ENCODE measurements at places on chromosomes 4 and X. TPM values are rescaled to one million over a fixed set of nuclear protein-coding genes. Genes with fewer than 3 reads are reported as not detected.

DNA sequence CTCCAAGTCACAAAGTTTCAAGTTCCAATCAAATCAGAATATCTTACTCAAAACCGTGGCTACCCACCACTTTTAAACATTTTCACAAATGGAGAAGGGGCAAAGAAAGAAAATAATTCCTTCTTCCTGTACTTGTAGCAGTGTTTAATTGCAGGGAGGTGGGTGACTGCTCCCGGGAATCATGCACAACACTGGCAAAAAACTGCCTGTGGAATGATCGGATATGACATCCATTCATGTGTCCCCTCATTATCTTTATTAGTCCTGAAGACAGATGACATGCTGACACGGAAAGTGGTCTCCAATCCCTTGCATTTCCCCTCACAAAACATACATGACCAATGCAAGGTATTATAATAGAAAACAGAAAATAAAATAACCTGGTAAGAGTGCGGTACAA is 2.0 kb downstream of the TSPAN5 start:
- no peak for DNase-seq

SUPT20HL1 gene
- total RNA-seq = not detected

DNA sequence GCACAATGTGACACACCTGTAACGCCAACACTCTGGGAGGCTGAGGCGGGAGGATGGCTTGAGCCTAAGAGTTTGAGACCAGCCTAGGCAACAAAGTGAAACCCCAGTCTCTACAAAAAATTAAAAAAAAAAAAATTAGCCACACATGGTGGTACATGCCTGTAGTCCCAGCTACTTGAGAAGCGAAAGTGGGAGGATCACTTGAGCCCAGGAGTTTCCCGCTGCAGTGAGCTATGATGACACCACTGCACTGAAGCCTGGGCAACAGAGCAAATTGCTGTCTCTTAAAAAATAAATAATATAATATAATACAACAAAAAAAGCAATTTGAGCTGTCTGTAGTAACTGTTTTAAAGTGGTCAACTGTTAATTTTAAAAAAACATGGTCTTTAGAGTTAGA is 13.2 kb downstream of the SPOCK3 start:
- DNase-seq = no peak

DNA sequence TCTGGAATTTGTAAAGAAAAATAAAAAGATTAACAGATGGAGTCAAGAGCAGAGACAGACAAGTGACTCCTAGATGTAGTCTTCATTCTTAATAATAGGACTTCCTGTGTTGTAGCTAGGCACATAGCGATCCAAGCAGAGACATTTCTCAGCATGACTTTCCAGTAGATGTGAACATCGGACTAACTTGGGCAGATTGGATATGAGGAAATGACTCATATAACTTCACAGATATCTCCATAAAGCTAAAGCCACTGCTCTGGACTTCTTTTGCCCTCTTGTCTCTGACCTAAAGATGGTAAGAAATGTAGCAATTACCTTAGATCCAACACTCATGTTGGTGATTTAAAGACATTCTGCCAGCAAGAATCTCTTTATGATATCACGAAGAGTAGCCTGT is 131.7 kb downstream of the EPHA5 start:
- DNase-seq = no peak

GRCh38 chr4:100983426-100983825 is 363.9 kb downstream of the PPP3CA start:
- DNase-seq = no peak

TIMM17B gene
- 77.9 TPM for total RNA-seq

DNA sequence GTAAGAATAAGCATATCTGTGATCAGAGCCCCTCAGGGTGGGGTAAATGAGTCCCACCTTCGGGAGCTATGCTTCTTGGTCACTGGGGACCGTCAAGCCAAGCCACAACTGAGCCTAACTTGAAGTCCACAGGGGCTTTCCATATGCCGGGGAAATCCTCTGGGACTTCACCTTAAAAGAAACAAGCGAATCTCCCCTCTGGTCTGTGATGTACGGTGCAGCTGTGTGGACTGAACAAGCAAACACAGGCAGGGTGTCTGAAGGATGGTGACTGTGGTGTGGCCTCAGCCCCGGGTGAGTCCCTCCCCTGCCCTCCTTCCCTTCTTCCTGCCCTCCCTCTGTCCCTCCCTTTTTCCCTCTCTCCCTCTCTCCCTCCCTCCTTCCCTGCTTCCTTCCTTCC is 29.7 kb upstream of the PPP2R2C start:
- no peak for DNase-seq

MAGEC2 gene
- not detected for total RNA-seq

SHROOM2 gene
- 1.1 TPM for total RNA-seq

DNA sequence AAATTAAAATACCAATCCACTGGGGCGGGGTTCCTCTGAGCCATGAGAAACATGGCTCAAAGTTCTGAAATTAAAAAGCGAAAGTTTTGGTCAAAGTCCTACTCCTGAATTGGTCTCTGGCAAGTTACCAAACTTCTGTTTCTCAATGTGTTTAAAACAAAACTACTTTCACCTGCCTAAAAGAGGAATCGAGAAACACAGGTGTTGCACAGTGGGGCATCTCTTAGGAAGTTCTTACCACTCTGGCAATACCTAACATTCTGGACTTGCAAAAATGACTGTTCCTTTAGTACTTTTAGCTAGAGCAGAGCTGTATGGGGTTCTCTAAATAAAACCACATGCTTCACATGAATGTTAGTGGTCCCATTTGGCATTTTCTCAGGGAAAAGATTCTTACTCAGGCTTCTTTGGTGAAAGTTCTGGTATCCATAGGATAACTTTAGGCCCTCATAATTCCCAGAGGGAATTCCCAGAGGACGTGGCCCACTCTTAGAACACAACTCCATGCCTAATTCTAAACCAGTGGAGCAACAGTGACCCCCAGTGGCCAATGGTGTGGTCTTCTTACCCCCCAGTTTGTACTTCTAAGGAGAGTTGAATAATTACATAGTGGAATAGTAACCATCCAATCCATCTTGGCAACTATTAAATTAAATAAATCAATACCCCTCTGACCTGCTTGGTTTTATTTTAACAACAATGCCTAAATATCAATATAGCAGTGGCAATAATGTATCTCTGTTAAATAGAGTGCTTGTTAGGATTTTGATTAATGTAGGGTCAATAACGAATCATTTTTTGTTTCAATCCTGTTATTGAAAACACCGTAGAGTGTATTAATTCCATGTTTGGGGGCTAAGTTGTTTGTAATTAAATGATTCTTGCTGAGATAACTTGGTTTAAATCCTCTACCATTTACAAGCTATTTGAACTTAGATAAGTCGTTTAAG is 21.9 kb downstream of the BMP3 start:
- peak; percentile 50 for DNase-seq

GABRE gene
- 22.9 TPM for total RNA-seq

PROM1 gene
- 3.2 TPM for total RNA-seq

ART3 gene
- 145 TPM for total RNA-seq

DNA sequence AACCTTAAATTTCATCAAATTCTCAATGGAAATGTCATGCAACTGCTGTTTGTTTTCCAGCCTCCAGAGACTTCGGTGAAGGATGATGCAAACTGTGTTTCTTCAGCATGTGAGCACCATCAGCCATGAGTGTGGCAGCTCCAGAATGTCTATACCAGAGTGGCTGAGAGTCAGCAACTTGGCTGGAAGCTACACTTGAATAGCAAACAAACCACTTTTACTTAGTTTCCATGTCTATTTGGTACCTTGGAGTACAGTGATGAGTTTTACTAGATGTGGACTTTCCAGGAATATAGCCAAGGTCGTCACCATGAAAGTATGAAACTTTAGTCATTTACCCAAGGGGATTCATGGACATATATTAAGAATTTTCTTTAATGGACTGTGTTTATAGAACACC is 4.3 kb upstream of the IL21 start:
- DNase-seq = no peak

DNA sequence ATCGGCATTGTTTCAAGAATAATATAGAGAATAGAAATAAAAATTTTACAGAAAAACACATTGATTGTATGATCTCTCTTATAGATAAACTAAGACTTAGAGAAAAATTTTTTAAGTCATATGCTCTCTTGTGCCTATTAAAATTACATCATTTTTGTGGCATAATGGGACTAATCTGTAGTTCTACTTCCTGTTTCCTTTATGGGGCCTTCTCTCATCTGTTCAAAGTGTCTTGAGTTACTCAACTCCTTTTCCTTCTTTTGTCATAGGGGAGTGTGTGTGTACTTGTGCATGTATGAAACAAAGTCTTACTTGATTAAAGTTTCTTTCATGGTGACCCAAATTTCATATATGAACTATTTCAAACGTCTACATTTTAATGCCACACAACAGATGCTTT is 1448.9 kb upstream of the TENM3 start:
- DNase-seq = no peak

DNA sequence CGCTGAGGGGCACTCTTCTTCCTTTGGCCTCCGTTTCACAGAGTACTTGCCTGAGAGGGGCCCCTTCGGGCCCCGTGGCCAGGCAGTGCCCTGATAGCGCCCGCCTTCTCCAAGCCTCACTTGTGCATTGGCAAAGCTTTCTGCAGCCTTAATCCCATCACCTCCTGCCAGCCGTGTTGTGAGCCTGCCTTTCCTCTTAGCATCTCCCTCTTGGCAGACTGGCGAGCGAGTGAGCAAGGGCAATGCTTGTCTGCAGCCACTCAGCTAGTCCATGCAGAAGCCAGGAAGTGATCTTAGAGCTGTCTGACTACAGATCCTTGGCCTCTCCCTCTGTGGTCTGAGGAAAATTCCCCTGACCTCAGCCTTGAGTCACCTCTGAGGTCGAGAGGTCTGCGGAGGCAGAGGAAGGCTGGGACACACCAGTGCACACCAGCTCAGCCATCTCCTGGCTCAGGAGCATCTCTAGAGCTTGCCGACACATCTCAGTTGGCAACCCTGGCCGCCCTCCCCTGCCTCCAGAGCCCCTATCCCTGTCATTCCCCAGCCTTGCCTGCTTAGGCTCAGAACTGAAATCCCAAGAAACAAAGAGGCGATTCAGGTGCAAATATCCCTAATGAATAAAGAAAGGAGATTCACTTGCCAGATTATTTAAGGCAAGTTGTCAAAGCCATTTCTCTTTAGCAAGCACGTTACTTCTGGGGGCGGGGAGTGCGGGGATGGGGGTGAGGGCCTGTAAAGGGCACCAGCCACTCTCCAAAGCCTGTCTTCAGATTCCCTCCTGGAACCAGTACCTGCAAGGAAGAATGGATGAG is 143.5 kb upstream of the MAMLD1 start:
- DNase-seq = peak; percentile 25

BEX2 gene
- total RNA-seq = 1.3 TPM

DNA sequence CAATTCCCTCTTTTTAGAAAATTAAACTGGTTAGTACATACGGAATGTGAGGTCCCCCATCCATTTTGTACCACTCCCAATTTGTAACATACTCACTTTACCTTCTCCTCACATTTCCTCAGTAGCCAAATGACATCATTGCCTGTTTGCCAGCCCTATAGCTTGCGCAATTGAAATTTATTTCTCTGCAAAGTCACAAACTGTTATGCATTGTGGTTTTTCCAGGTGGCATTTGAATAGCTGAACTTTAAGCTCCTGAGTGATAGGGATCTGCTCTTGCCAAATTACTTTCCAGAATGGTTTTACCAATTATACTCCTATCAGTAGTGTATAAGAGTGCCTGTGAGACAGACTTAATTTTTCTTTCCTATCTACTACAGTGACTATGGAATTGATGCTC is 7.7 kb downstream of the COL4A5 start:
- DNase-seq = no peak

MCUB gene
- 3.5 TPM for total RNA-seq

- no peak for DNase-seq
These were observed 13.2 kb downstream of the TMEM175 start for GRCh38 chr4:945274-946102.

DNA sequence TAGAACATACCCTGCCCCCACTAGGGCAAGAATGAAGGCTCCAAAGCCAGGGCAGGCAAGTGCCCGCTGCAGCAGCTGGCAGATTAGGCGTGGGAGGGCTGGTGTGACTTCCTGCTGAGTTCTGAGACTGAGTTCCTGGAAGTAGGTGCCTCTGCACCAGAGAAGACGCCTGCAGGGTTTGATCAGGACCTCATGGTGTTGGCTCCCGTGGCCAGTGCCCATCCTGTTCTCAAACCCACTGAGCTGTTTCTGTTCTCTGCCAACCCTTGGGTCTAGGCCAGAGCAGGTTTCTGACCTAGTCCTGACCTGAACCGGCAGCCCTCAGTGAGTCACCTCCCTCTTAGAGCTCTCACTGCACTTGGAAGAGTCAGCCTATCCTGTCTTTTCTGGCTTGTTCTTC is 220.7 kb downstream of the HS6ST2 start:
- no peak for DNase-seq

- DNase-seq = no peak
These were observed 152.3 kb upstream of the SMIM31 start for GRCh38 chr4:164601653-164602052.

SLC7A11 gene
- 0.20 TPM for total RNA-seq

DNA sequence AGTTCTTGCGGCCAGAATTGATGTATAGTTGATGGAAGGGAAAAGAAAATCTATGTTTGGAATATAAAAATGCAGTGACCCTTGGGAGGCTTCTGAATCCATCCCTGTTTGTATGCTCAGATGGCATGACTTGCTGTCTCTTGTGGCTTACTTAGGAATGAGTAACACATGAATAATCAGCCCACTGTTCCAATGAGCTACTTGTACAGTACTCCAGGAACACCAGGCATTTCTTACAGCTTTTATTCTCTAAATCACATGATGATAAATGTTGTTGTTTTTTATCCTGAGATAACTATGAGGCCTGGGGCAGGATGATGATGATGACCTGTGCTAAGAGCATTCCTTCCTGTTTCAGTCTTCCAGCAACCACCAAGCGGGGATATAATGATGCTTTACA is 18.9 kb downstream of the TMPRSS11E start:
- no peak for DNase-seq

NXF3 gene
- 0.20 TPM for total RNA-seq

- DNase-seq = no peak
These were observed 540 bp downstream of the ZNF721 start for GRCh38 chr4:498328-498904.

- DNase-seq = no peak
These were observed 14.3 kb downstream of the CCDC22 start for GRCh38 chrX:49249616-49250015.

USP26 gene
- not detected for total RNA-seq

HTATSF1 gene
- 58.7 TPM for total RNA-seq

DNA sequence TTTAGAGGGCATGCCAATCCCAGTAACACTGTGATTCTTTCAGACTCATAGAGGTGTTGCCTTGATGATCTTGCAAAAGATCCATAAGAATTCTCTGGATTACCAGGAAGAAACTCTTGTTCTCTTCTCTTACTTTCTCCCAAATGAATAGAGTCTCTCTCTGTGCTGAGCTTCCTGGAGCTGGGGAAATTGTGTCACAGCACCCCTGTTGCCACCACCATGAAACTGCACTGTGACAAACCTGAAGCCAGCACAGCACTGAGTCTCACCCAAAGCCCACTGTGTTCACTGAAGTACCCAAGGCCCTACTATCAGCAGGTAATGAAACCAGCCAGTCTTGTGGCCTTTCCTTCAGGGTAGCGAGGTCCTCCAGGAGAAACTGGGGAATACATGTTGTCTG is 332.7 kb upstream of the FGF16 start:
- DNase-seq = no peak

GRCh38 chr4:146450524-146450923 is 71.2 kb downstream of the SLC10A7 start:
- DNase-seq = no peak

HSPA4L gene
- 10.9 TPM for total RNA-seq

GRCh38 chr4:98939892-98940298 is 11.0 kb upstream of the EIF4E start:
- DNase-seq = no peak

Measured in left ventricle myocardium superior (tissue), 1 donor.